Regular cardiac myocyte (primary cell): ENCODE measurements at places on chromosomes 1 and 21. TPM values are rescaled to one million over a fixed set of nuclear protein-coding genes. Genes with fewer than 3 reads are reported as not detected.

Gene SLC39A1
- total RNA-seq = 102 and 123 TPM in 2 replicates

Gene FCMR
- not detected in 2 replicates for total RNA-seq

Gene EPS15
- 46.8 and 84.8 TPM in 2 replicates for total RNA-seq

Gene ACTN2
- 0.56 and 0.77 TPM in 2 replicates for total RNA-seq

Gene FAM20B
- total RNA-seq = 53.8 and 57.9 TPM in 2 replicates

Gene CAMK2N1
- total RNA-seq = 5.1 and 8.6 TPM in 2 replicates

Gene OR2T11
- not detected in 2 replicates for total RNA-seq

Gene ADAMTSL4
- 0.77 and 4.2 TPM in 2 replicates for total RNA-seq

Gene KMO
- 0.56 and 0.96 TPM in 2 replicates for total RNA-seq

Gene HIVEP3
- 1.5 and 2.0 TPM in 2 replicates for total RNA-seq

Gene IFI44
- 19.2 and 23.8 TPM in 2 replicates for total RNA-seq

Gene ANGPTL3
- total RNA-seq = not detected in 2 replicates

Gene USP21
- total RNA-seq = 5.8 and 7.3 TPM in 2 replicates

Gene IL12RB2
- total RNA-seq = not detected in 2 replicates

Gene B4GALT2
- 75.3 and 79.8 TPM in 2 replicates for total RNA-seq

Gene NPHS2
- total RNA-seq = not detected in 2 replicates

Gene ACTL8
- 0.19 TPM in 1 of 2 replicates, not detected in the other for total RNA-seq

Gene PCNX2
- 13.4 and 40.0 TPM in 2 replicates for total RNA-seq

Gene SMIM1
- 1.4 TPM in 1 of 2 replicates, not detected in the other for total RNA-seq

Gene FCRL4
- not detected in 2 replicates for total RNA-seq

Gene VWA5B1
- total RNA-seq = not detected in 2 replicates

Gene GIPC2
- 3.5 and 5.9 TPM in 2 replicates for total RNA-seq

Gene SPTA1
- total RNA-seq = under 0.01 and 0.19 TPM in 2 replicates

Gene ATAD3B
- 15.8 and 46.6 TPM in 2 replicates for total RNA-seq

Gene PRAMEF7
- not detected in 2 replicates for total RNA-seq

Gene ITLN2
- 1.4 TPM in 1 of 2 replicates, not detected in the other for total RNA-seq

Gene GBP5
- under 0.01 and 0.38 TPM in 2 replicates for total RNA-seq

Gene LEMD1
- total RNA-seq = not detected in 2 replicates

Gene RNF220
- total RNA-seq = 58.1 and 80.9 TPM in 2 replicates

Gene OR14K1
- not detected in 2 replicates for total RNA-seq

Gene AKNAD1
- 0.28 and 0.38 TPM in 2 replicates for total RNA-seq

Gene LINGO4
- total RNA-seq = not detected in 2 replicates

Gene SELP
- 0.19 and 1.4 TPM in 2 replicates for total RNA-seq

Gene PRAMEF1
- not detected in 2 replicates for total RNA-seq

Gene ASAP3
- total RNA-seq = 10.5 and 32.1 TPM in 2 replicates

Gene MAEL
- not detected in 2 replicates for total RNA-seq

Gene PLEKHG5
- total RNA-seq = 16.9 and 23.0 TPM in 2 replicates

Gene BLACAT1
- not detected in 2 replicates for total RNA-seq

Gene RNU1-2
- total RNA-seq = under 0.01 TPM in 2 replicates

Gene TMCC2
- 2.3 TPM in 2 replicates for total RNA-seq

Gene PTCH2
- under 0.01 TPM in 2 replicates for total RNA-seq

Gene TNFRSF4
- total RNA-seq = not detected in 2 replicates

Gene CELA3B
- total RNA-seq = not detected in 2 replicates

Gene HSD3B2
- total RNA-seq = not detected in 2 replicates

Gene SLC6A17
- 0.28 and 0.96 TPM in 2 replicates for total RNA-seq

Gene TMEM125
- under 0.01 TPM in 1 of 2 replicates, not detected in the other for total RNA-seq

Gene KCTD3
- total RNA-seq = 44.8 and 50.6 TPM in 2 replicates

Gene PBXIP1
- 27.6 and 109 TPM in 2 replicates for total RNA-seq

Gene SAMSN1
- total RNA-seq = not detected in 2 replicates

Gene HSPA6
- total RNA-seq = 0.96 and 2.3 TPM in 2 replicates

Gene HPCA
- total RNA-seq = not detected in 2 replicates

Gene LAMB3
- 3.5 and 11.3 TPM in 2 replicates for total RNA-seq

Gene ALX3
- total RNA-seq = not detected in 2 replicates

Gene MAP1LC3C
- 0.19 and 0.28 TPM in 2 replicates for total RNA-seq

Gene TNN
- not detected in 2 replicates for total RNA-seq
